Activated T-helper 9 cell treated with anti-CD3 and anti-CD28 coated beads, Interleukin-2, amount 50 U/mL, for 16 hours (primary cell): ENCODE measurements at places on chromosomes 12 and 14.

GRCh38 chr12:29398495-29398894 is 17.5 kb upstream of the ERGIC2 start:
- DNase-seq = no peak

GRCh38 chr12:68267892-68268396 is 14.5 kb upstream of the IL22 start:
- no peak for DNase-seq

DNA sequence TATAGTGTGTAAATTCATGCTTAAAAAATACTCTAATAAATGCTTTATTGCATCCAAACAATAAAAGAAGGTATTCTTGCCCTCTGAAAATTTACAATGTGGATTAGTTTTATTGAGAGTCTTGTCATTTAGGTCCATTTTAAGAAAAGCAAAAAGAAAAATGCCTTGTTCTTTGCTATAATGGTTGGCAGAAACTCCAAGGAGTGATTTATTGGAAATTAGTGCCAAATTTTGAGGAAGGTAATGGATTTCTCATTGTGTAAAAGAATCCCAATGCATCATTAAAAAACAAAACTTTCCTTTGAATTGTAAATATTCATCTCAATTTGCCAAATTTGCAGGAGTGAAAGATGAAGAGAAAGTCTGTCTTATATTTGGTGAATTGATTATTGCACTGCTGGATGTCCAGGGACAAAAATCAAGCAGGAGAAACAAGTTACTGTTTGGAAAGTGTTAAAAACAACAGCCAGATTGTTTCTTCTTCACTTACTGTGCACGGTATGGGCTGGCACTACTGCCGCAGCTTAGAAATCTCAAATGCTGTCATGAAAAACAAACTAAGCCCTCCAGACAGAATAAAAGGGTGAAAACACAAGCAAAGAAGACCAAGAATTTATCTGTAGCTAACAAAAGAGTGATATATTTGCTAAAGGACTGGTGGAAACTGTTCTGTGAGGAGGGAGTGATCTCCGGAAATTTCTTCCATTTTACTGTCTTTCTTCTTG is 511.7 kb downstream of the TMTC2 start:
- DNase-seq = no peak

DNA sequence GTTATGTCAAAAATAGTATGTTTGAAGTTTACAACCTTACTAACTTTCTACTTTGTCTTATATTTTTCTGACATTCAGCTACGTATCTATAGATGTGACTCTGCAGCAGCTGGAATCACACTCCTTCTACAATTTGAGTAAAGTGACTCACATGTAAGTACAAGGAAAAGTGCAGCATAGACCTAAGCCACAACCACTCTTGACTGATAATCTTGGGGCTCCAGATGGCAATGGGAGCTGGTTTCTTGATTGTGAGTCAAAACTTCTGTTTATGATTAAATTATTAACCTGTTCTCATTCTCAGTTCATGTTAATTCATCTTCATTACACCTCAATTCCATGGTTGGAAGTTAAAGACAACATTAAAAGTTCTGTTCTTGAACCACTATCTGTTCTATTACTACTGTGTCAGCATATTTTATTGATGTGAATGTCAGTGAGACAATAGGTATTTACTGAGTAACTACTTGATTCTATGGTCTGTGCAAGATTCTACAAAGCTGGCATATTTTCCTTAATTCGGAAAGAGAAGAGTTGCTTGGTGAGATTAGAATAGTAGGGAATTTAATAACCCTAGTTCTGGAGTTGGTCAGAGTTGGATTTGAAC is 112.9 kb downstream of the TSHR start:
- no peak for DNase-seq

- no peak for DNase-seq
Measured at GRCh38 chr12:131261906-131262305, 308.2 kb downstream of the ADGRD1 start.

- no peak for DNase-seq
Measured at GRCh38 chr12:98538031-98538430, 22.6 kb downstream of the TMPO start.

DNA sequence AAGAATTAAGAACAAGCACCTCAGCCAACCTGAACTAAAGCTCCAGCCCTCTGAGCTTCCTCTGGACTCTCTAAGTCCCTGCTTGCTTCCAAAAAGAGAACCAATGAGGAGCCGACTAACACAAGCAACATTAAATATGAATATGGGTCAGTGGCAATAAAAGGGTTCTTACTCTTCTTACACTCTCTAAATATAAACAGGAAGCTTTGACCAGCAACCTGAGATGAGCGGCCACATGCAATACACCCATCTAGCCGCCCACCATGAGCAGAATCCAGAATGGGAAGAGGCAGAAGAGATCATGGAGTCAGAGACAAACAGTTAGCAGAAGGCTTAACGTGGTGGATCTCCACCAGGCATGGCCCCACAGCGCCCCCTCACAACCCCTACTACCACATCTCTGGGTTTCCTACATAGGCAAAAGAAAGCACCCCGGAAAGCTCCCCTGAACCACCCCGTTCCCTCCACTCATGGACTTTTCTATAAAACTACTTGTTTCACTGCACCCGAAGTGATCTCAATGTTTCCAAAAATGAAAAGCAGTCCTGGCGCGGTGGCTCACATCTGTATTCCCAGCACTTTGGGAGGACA is 59.4 kb downstream of the TTC7B start:
- no peak for DNase-seq

DNA sequence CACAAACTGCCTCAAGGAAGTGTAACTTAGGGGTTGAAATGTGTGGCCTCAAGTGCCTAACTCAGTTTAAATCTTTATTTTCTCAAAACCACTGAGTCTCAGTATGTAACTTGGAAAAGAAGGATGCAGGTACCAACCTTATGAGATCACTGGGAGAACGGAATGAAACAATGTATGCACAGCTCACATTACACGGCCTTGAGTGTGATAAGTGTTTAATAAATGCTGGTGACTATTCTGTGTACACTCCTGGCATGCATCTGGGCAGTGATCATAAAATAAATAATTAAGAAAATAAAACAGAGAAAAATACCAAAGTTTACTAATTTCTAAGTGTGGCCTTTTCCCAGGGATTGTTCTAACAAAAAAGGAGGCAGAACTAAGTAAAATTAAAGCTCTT is 974.5 kb upstream of the FLRT2 start:
- no peak for DNase-seq

DNA sequence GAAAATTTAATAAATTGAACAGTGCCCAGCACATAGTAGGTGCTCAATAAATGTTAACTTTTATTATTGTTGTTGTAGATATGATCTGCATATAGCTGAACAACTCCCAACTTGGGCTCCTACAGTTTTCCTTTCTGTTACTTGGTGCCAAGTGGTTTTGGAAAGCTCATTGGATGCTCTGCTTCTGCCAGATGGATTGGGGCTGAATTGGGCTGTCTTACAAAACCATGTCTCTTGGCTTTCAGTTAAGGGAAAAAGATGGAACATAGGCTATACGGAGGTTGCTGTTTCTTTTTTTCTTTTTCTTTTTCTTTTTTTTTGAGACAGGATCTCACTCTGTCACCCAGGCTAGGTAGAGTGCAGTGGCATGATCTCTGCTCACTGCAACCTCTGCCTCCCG is 140.7 kb upstream of the PWP1 start:
- no peak for DNase-seq

- no peak for DNase-seq
Measured at GRCh38 chr12:52169886-52170285, 21.9 kb downstream of the KRT80 start.

DNA sequence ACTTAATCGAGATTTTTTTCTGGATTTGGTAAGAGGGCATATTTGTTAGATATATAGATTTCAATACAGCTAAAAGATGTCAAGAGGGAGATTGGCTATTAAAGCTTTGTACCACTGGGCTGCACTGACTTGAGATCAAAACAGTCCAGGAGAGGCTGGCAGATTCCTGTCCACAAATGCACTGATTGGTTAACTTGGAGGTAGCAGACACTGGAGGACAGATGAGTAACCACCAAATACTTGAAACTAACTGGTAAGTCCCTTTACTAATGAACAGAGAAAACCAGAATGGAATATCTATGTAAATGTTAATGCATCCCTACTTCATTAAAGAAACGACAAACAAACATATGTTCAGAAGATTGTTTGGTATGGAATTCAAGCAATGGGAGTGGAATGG is 416.6 kb downstream of the LRIG3 start:
- no peak for DNase-seq

DNA sequence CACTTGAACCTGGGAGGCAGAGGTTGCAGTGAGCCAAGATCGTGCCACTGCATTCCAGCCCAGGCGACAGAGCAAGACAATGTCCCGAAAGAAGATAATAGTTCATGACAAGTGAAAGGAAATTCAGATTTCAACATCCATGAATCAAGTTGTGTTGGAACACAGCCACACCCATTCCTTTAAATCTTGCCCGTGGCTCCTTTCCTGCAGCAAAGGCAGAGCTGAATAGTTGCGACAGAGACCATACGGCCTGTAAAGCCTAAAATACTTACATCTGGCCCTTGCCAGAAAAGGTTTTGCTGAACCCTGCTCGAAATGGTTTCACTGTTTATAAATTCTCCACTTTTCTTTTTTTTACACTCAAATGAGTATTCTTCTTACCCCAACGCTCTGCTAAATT is 17.7 kb upstream of the ITPK1 start:
- DNase-seq = no peak

DNA sequence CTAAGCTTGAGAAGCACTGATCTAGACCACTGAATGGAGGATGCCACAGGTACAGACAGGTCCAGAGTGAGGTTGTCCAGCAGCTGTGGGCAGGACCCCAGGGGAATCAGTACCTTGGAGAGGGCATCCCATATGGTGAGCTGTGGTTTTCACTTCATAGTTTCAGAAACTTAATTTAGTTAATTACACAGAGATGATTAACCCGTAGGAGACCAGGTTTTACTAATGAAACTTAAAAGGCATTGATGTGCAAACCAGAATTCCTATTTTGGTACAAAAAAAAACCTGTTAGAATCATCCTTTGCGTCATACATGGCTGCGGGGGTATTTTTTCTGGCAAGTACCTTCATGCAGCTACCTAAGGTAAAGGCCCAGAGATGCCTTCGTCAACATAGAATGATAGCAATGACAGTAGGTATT is 159.3 kb downstream of the DACT1 start:
- no peak for DNase-seq

DNA sequence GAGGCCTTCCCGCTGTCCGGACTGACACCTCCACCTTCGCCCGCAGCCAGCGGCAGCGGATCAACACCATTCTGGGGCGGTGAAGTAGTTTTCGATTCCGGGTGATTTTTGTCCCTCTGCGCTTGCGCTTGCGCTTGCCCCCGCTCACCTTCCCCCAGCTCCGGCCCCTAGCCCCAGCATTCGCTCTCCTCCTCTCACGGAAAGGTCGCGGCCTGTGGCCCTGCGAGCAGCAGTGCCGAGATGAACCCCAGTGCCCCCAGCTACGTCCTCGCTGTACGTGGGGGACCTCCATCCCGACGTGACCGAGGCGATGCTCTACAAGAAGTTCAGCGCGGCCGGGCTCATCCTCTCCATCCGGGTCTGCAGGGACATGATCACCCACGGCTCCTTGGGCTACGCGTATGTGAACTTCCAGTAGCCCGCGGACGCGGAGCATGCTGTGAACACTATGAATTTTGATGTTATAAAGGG is 22.7 kb upstream of the SRGAP1 start:
- no peak for DNase-seq

DNA sequence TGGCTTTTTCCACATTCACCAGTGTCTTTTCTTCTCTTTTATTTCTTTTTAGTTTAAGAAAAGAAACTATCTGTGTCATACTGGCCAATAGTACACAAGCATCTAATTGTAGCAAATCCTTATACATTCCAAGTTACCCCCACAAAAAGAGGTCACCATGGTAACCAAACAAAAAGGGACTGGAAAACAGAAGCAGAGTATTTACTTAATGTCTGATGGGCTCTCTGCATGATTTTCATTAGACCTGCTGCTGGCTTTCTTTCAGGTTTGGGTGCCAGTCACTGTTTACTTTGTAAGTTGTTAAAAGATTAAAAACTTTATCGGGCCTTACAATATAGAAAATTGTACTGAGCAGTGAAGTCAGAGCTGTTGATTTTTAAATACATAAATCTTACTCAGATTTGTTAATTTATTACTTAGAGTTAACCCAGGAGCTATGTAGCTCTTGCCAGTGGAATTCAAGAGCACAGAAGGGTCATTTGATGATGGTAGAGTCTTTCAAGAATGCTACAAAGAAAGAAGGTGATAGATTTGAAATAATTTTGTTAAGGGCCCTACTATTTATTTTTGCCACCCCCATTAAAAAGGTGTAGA is 123.9 kb downstream of the BRMS1L start:
- DNase-seq = no peak

GRCh38 chr12:92073094-92073493 is 72.6 kb downstream of the BTG1 start:
- DNase-seq = no peak

- no peak for DNase-seq
Measured at GRCh38 chr12:95083471-95083870, 10.1 kb upstream of the NR2C1 start.

- DNase-seq = no peak
Measured at GRCh38 chr14:94019329-94019728, 6.8 kb upstream of the OTUB2 start.

- no peak for DNase-seq
Measured at GRCh38 chr12:26854031-26854390, 21.0 kb upstream of the ITPR2 start.

GRCh38 chr12:44021471-44021971 is 185.6 kb downstream of the TMEM117 start:
- no peak for DNase-seq

DNA sequence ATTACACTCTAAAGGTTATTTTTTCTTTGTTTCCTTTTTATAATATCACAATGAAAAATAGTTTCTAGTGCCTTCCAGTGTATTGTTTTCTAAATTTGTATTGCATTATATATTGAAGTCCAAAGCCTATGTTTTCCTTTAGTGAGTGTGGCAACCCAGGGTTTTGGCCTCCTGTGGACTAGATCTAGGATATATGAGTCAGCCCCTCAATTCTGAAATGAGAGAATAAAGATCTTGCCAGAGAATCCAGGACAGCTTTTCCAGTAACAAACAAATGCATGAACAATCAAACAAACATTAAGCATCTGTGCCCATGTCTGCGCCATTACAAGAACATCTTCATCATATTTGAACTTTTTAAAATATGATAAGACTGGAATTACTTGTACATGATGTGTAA is 70.7 kb upstream of the SSTR1 start:
- DNase-seq = no peak

DNA sequence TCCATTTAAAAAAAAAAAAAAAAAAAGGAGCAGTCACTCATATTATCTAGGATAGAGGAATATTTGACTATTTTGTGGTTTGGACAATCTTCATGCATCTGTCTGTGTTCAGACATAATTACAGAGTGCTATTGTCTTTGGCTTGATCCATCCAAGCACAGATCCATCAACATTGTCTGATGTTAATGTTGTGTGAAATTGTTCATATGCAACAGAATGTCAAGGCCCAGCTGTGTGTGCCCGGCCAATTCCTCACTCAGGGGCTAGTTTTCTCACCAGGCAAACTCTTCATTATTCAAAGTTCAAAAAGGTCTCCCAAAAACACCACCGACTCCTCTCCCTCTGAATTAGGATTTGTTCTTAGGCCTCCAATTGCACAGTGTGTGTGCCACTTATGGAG is 324.9 kb upstream of the TMTC1 start:
- no peak for DNase-seq

GRCh38 chr12:66947119-66947518 is 268.2 kb upstream of the GRIP1 start:
- no peak for DNase-seq

- no peak for DNase-seq
Measured at GRCh38 chr12:72828662-72829324, 556.6 kb downstream of the TRHDE start.

- DNase-seq = no peak
Measured at GRCh38 chr14:73714656-73715081, 485 bp upstream of the PNMA1 start.

- DNase-seq = no peak
Measured at GRCh38 chr14:34472706-34473279, 10.8 kb upstream of the SPTSSA start.
